ENCODE measurements at places on chromosomes 2 and 18.

- no peak for DNase-seq
Measured at GRCh38 chr2:222670191-222671038, 1.0 kb upstream of the MOGAT1 start.

DNA sequence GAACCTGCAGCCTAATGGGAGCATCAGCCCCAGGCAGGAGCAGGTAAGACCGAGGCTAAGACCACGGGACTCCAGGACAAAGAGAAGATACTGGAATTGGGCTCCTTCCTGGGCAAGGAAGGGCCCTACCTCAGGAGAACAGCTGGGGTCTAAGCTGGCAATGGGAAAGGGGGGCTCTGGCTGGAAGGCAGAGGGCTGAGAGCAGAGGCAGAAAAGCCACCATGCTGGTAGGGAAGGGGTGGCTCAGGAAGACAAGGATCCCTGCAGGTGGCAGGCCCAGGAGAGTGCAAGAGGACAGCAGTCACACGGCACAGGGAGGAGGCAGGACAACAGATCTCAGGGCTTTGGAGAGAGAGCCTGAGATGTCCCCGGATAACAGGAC, 203.5 kb downstream of the NDUFA10 start:
- DNase-seq = no peak

DNA sequence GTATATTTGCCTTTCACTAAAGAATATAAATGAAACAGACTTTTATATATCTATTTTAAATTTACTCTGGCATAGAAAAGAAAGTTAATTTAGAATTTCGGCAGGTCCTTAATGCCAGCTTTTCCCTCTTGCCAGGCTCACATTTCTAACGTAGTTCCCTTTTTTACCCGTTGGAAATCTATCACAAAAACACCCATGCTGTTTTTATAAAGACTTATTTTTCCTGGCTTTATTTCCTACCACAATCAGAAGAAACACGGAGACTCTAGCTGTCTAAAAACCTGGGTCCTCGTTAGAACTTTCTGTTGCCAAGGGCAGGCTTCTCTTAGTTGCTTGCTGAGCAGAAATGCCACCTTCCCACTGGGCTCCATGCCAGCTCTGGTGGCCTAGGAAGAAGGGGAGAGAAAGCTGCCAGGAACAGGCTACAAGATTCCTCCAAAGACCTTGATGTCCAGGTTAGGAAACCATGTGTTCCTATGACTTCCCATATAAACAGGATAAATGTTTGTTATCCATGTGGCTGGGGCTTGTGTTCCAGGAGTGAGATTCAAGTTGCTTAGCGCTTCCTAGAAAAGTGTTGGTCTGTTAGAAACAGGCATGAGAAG, 17.8 kb upstream of the TMEM18 start:
- DNase-seq = no peak

- DNase-seq = no peak
Measured at GRCh38 chr2:117832905-117833613, 18.6 kb downstream of the DDX18 start.

- DNase-seq = no peak
Measured at GRCh38 chr2:66633631-66634030, 198.7 kb downstream of the MEIS1 start.

GRCh38 chr2:178723786-178724346, 83.4 kb downstream of the TTN start:
- no peak for DNase-seq

GRCh38 chr2:101479328-101479727, 4.4 kb upstream of the RFX8 start:
- no peak for DNase-seq

DNA sequence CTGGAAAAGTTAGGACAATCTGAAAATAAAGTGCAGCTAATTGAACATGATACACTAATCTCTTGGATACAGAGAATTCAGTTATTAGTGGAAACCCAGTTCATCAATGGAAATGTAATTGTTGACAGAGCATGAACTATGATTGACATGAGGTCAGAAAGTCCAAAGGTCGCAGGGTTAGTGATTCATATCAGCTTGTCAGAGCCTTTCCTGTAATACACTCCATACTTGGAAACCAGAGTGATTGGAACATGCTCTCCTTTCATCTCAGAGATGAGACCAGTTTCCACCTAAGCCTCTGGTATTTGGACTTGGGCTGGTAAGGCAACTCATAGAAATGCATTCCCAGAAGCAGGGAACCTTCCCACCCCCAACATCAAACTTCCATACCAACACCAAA, 8.5 kb upstream of the NCKAP5 start:
- no peak for DNase-seq

DNA sequence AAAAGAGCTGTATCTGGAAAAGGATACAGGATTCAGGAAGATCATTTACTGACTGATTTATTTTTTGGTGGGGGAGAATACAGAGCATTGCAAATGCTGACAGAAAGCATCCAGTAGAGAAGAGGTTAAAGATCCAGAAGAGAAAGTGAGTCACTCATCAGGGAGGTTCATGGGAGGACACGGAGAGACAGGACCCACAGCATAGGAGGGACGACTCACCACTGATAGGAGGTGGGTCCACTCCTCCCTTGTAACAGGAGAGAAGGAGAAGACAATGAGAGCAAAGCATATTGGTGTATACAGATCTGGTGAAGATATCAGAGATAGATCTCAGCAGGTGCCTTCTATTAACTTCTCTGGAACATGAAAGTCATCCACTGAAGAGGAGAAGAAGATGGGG, 142.4 kb upstream of the AQP4 start:
- DNase-seq = no peak

- DNase-seq = no peak
Measured at GRCh38 chr2:6392966-6393365, 472.7 kb downstream of the CMPK2 start.

DNA sequence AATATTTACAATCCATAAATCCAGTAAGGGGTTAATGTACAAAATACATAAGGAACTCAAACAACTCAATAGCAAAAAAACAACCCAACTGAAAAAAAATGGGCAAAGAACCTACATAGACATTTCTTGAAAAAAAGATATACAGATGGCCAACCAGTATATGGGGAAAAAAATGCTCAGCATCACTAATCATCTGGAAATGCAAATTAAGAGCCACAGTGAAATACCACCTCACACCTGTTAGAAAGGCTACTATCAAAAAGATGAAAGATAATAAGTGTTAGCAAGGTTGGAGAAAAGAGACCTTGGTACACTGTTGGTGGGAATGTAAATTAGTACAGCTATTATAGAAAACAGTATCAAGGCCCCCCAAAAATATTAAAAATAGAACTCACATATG, 14.6 kb downstream of the AP1S3 start:
- DNase-seq = no peak

- no peak for DNase-seq
Measured at GRCh38 chr2:30679426-30680088, 127.7 kb downstream of the CAPN13 start.

GRCh38 chr2:16522031-16522831, 143.4 kb downstream of the CYRIA start:
- no peak for DNase-seq

DNA sequence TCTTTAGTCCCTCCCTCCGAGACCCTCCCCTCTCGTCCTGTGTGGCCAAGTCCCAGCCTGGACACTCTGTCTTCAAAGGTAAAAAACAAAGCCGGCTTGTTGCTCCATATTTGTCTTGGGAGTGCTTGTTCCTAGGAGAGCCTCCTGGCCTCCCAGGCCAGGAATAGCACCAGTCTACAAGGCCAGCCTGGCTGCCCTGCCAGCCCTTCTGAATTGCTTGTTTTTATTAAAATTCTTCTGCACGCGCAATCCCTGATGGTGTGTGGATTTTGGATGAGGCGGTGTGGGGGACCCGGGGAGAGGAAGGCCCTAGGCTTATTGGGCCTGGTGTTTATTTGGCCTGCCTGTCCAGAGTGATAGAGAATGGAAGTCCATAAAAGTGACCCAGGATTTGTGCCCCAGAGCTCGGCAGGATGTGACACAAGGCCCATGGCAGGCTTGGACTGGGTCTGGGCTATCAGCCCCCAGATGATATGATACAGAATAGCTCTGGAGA, 297.3 kb downstream of the CYP26B1 start:
- DNase-seq = no peak

DNA sequence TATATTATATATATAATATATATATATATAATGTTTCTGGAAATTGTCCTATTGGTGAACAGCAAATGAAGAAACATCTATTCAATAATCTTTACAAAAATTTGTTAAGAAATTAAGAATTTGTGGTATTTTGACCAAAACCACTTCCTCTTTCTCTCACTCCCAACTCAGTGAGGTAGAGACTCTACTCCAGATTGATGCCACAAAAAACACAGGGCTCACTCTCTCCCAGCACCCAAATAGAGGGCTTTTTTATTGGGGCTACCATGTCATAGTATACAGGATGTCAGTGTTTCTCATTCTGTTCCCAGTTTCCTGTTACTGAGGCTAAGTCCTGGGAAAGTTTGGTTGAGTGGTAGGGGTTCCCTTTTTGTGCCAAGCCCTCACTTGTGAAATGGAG, 1155.4 kb downstream of the BCL11A start:
- DNase-seq = no peak

- no peak for DNase-seq
Measured at GRCh38 chr2:229653531-229653930, 60.8 kb downstream of the DNER start.

GRCh38 chr2:150846691-150847090, 359.2 kb upstream of the RND3 start:
- no peak for DNase-seq

DNA sequence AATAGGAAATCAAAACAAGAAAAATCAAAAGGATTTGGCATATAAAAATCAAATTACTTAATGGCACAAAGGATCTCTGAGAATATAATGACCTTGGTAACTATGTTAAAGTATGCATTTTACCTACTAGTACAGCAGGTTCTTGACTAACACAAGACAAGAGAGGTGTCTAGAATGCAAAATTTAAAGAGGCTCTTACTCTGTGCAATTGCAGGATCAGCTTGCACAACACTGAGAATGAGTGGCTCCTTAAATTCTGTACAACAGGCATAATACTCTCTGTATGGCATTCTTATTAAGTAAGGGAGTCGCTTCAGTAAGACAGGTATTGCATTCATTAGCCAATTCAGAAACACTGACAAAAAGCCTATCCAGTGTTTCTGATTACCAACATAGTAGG, 72.6 kb downstream of the UGP2 start:
- DNase-seq = no peak

GRCh38 chr18:63848159-63848558, 39.3 kb upstream of the SERPINB2 start:
- no peak for DNase-seq

DNA sequence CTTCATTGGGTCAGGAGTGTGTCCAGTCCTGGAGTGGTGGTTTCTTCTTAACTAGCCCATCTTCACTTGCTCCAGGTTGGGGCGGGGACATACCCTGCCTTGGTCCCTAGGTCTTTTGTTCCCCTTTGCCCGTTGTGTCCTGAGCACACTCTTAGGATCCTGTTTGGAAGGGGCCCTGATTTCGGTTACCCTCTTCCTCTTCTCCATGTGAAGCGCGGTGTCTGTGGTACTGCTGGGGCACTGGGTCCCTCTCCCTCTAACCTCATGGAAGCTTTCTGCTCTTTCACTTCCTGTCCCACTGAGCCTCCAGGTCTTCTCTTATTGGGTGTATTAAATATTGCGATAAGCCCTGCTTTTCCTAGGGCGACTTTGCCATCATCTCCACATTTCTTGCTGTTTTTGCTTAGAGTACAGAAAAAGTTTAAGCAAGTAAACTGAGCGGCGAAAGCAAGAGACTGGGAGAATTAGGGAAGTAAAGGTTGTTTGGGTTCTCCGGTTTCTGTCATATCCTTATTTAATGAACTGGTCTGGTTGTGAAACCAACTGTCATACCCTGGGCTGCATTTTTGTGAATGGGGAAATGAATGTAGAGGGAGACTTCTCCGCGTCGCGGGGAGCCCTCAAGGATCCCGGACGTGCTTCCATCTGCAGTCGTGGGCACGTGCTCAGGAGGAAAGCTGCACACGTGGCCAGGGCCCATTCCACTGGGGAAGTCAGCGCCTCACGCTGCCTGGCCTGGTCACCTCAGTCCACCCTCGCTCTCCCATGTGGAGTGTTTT, 73.8 kb upstream of the B3GNT7 start:
- DNase-seq = no peak

- no peak for DNase-seq
Measured at GRCh38 chr2:146985753-146986152, 859.1 kb upstream of the ACVR2A start.

GRCh38 chr2:11103984-11104793, 51.1 kb upstream of the SLC66A3 start:
- DNase-seq = no peak

DNA sequence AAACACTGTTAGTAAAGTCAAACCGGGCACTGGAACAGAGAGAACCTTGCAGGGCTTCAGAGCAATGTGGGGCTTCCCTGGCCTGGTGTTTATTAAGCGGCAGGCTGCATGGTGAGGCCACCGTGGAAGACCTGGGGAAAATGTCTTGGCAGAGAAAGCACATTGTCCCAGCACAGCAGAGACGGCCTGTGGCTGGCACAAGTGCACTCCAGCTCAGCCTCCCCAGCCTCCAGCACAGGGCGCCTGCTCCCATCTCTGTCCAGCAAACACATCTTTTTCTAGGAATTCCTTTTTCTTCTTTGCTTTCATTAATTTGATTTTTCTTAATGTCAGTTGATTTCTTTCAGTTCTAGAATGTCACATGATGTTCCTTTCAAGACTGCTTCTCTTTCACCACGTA, 138.2 kb upstream of the NFATC1 start:
- DNase-seq = no peak

GRCh38 chr18:49628881-49629795, 67.3 kb downstream of the LIPG start:
- no peak for DNase-seq

DNA sequence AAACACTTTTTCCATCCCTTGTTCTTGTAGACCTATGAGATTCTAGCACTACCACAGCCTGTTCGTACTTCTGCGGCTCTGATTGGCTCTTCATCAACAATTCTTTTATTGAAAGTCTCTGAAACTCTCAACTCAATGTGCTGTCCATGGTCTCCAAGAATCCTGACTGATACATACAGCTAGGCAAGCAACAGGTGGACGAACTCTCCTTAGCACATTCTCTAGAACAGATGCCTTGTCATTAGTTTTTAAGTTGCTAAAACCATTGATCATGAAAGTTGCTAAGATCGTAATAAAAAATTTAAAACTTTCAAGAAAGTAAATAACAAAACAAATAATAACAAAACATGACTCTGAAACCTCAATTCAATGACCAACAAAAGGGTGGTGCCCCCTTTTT, 210.5 kb downstream of the EPHA4 start:
- no peak for DNase-seq

DNA sequence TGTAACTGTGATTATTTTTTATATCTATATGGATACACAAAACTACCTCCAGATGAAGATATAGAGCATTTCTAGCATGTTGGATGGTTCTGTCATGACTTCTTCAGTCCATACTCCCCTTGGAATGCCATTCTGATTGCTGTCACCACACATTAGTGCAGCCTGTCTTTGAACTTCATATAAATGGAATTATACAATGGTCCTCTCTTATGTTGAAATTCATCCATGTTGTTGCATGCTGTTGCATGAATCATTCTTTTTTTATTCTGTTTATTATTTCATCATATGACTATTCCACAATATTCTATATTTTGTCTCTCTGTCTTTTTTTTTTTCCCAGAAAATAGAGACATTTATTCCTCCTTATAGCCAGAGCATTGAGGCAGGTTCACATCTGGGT, 74.1 kb downstream of the OSBPL6 start:
- no peak for DNase-seq

GRCh38 chr18:37420315-37420880, 145.2 kb downstream of the CELF4 start:
- DNase-seq = no peak

- no peak for DNase-seq
Measured at GRCh38 chr2:102417946-102418345, 5.0 kb upstream of the IL18RAP start.

GRCh38 chr2:168978461-168978861, 52.7 kb downstream of the ABCB11 start:
- DNase-seq = no peak

GRCh38 chr2:102850888-102851287, 89.1 kb downstream of the TMEM182 start:
- no peak for DNase-seq
